ENCODE measurements at places on chromosomes 3 and 15. TPM values are rescaled to one million over a fixed set of nuclear protein-coding genes. Genes with fewer than 3 reads are reported as not detected.

PRTG gene
- 4.7 TPM for total RNA-seq

KIF7 gene
- 14.1 TPM for total RNA-seq

PLSCR2 gene
- total RNA-seq, result not detected

MOBP gene
- not detected for total RNA-seq

DNAH12 gene
- 0.77 TPM for total RNA-seq

TMEM207 gene
- total RNA-seq, result not detected

SPESP1 gene
- total RNA-seq, result 7.9 TPM

ACKR2 gene
- 0.11 TPM for total RNA-seq

MAP1A gene
- 61.2 TPM for total RNA-seq

AMIGO3 gene
- total RNA-seq, result 2.3 TPM

PEX5L gene
- total RNA-seq, result 0.06 TPM

PIGZ gene
- total RNA-seq, result 2.4 TPM

THAP10 gene
- total RNA-seq, result 8.9 TPM

ONECUT1 gene
- total RNA-seq, result not detected

CCR1 gene
- total RNA-seq, result 0.19 TPM

GHRL gene
- not detected for total RNA-seq

All from LHCN-M2 (cell line).